CD4-positive, alpha-beta T cell treated with Interleukin-2 at 100 ng/mL for 4 hours (primary cell): ENCODE measurements at places on chromosomes 5 and 9.

DNA sequence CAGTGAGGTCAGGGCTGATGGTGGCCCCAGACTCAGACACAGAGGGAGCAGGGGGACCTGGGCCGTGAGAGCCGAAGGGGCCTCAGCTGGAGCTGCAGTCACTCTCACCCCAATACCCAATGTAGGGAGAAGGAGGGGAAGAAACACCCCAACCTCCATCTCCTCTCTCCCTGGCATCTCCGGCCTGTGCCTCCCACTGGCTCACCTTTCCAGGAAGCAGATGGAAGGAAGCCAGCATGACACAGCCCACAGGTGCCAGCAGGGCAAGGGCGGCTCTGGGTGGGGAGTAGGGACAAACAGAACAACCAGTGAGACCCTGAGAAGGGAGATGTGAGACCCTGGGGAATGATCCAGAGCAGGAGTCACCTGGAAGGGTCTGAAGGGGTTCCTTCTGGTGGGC, 3.0 kb upstream of the CRB2 start:
- DNase-seq: no peak

GRCh38 chr9:123713282-123713681, 216.6 kb downstream of the DENND1A start:
- DNase-seq: no peak

DNA sequence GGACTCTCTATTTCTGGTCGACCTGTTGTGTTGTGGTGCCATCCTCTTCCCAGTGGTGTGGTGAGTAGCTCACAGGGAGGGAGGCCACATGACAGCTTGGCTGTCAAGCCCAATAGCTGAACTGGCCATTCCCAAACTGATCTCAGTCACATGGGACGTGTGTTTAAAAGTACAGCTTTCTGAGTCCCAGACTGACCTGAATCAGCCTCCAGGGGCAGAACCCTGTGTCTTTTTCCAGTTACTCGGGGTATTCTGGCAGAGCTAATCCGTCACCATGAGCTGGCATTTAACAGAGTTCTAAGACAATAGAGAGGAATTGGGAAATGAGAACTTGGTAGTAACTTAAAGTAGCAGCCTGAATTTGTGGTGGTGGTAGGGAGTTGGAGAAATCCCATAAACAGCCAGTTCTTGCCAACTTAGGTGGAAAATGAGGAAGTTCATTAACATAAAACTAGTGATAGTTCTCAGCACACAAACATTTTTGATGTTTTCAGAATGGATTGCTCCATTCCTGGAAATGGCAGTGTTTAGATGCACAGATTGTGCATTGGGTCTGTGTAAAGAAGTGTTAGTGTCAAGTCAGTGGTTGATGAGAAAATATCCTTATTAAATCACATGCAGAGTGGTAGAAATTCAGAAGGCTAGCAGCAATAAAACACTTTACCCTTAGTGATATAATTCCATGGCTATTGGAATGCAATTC, 50.9 kb downstream of the GPR107 start:
- DNase-seq: no peak

GRCh38 chr5:38413696-38414095, 142.8 kb downstream of the LIFR start:
- DNase-seq: no peak

DNA sequence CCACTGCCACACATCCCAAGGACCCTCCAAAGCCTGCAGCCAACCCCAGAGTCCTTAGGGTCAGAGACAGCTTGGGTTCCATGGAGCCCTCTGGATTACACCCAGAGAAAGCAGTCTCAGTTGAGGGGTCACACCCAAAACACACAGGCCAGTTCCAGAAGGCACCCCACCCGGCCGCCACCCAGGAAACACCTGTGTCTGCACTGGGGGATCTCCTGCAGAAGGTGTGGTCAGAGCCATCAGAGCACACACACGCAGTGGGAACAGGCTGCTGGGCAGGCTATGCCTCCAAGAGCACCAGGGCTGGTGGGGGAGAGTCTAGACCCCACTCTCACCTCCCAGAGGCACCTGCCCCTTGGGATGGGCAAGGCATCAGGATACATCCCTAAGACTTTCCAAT, 27.3 kb downstream of the NIPAL4 start:
- no peak for DNase-seq

DNA sequence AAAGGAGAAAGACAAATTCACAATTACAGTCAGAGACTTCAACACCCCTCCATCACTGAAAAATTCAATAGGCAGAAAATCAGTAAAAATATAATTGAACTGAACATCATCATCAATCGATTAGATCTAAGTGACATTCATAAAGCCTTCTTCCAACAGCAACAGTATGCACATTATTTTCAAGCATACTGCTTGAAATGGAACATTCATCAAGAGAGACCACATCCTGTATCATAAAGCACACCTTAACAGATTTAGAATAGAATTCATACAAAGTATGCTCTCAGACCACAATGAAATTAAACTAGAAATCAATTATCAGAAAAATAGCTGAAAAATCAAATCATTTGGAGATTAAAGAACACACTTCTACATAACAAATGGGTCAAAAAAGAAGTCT, 39.1 kb downstream of the ERMP1 start:
- no peak for DNase-seq

GRCh38 chr9:119284587-119285337, 84.5 kb downstream of the BRINP1 start:
- DNase-seq: no peak

- DNase-seq: no peak
These were observed 4.4 kb upstream of the FAM13B start for GRCh38 chr5:138037271-138037670.

- no peak for DNase-seq
These were observed 4.6 kb downstream of the NRG2 start for GRCh38 chr5:140038373-140038957.

GRCh38 chr5:97854871-97855762, 672.1 kb upstream of the RIOK2 start:
- no peak for DNase-seq

- DNase-seq: no peak
These were observed 165.9 kb downstream of the ARSB start for GRCh38 chr5:78819166-78819565.

- no peak for DNase-seq
These were observed 524.2 kb downstream of the ACTL7B start for GRCh38 chr9:108331596-108331995.

- no peak for DNase-seq
These were observed 1.2 kb downstream of the AK3 start for GRCh38 chr9:4739587-4740387.
